ENCODE measurements at places on chromosomes 4 and X. TPM values are rescaled to one million over a fixed set of nuclear protein-coding genes. Genes with fewer than 3 reads are reported as not detected.

ASB9 gene
- 3.6 TPM for total RNA-seq

DDX53 gene
- not detected for total RNA-seq

RCHY1 gene
- total RNA-seq = 16.2 TPM

IL13RA2 gene
- 2.6 TPM for total RNA-seq

PRR32 gene
- total RNA-seq = not detected

PNMA5 gene
- total RNA-seq = not detected

DNA sequence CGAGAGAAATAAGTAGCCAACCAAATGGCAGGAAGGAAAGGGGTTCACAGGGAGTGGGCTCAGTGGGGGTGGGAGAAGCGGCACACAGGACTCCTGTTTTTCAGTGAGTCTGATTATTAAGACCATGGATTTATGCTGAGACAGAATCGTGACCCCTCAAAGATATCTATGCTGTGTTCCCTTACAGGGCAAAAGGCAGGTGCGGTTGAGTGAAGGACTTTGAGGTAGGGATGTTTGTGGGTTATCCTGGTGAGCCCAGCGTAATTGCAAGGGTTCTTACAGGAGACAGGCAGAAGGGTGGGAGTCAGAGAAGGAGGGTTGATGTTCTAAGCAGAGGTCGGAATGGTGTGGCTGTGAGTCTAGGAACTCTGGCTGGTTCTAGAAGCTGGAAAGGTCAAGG lies 73.0 kb downstream of the EVC start:
- no peak for DNase-seq

- no peak for DNase-seq
These were observed 7.7 kb downstream of the HPGDS start for GRCh38 chr4:94334962-94335361.

DNA sequence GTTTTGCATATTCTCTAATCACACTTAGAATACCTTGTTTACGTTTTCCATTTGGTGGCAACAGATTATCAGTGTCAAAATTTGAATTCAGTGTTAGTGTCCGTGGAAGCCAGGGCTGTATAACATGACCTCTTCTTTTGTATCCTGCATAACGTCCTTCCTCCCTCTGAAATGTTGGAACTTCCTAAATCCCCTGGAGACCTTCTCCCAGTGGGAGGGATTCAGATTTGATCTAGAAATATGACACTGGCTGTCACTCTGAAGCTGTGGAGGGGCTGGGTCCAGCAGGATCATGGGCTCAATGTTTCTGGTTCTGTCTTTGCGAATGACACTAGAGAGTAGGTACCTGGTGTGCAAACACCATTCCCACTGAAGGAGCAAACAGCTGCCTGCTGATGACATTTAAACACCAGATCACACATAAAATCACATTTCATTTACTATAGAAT lies 850 bp upstream of the CXCL3 start:
- no peak for DNase-seq

- DNase-seq = no peak
These were observed 158.5 kb downstream of the SH3KBP1 start for GRCh38 chrX:19728915-19729314.

All from ascending aorta (tissue), 2 donors.